WTC11 (cell line): ENCODE measurements at places on chromosomes 16 and 17.

DNA sequence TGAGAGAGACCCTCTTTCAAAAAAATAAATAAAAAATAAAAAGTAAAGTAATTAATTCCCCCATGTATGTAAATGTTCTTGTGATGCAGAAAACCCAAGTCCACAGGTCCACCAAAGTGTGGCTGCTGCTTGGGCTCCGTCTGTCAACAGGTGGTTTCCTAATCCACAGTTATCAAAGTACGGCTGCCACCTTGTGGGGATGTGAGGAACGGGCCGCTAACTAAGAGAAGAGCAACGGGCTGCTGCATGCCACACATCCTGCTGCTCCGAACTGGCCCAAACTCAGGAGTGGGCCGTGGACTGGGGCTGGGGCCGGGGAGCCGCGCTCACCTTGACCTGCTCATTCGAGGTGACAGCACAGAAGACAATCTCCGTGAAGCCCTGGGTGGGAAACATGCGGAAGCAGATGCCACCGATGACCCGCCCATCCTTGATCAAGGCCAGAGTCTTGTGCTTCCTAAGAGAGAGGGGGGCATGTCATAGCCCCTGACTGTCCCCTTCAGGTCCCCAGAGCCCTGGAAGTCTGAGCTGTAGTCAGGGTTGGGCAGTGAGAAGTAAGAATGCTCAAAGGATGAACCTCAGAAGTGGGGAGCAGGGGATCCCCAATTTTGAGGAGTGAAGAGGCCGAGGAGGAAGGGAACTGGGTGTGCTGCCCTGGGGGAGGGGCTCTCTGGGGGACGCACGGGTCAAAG, 4.3 kb downstream of the KAT2A start:
- DNase-seq, result peak; percentile 87

DNA sequence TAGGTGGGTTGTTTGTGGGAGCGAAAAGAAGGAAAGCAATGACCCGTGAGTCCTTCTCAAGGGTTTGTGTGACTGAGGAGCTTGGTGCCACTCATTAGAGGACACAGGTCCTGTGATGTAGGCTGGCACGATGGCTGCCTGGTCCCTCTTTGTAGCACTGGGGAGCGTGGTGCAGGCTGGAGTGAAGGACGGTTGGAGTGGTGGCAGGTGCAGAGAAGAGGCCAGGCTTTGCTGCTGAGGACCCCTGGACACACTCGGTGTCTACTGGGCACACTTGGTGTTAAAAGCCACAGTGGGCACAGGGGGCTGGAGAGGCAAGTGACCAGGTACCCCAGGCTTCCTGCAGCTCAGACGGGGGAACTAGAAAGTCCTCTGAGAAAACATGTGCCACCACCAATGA, 106.0 kb downstream of the NTN1 start:
- no peak for DNase-seq

DNA sequence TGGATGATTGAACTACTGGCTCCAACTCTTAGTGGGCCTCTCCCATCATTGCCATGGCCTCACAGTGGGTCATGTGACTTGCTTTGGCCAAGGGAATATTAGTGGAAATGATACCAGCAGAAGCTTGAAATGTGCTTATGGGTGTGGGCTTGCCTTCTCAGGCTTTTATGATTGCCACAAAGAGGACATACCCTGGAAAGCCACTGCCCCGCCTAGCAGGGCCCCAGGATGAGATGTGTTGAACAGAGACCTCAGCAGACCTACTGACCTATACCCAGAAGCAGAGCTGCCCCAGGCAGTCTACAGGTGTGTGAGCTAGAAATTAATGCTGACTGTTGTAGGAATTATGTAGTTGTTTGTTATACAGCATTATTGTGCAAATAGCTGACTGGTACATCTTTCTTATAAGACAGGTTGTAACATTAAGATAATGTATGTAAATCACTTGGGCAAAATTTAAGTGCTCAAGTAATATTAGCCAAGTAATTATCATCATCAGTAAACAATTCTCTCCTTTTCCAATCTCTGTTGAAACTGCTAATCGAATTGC, 67.8 kb upstream of the CDH5 start:
- DNase-seq, result no peak

DNA sequence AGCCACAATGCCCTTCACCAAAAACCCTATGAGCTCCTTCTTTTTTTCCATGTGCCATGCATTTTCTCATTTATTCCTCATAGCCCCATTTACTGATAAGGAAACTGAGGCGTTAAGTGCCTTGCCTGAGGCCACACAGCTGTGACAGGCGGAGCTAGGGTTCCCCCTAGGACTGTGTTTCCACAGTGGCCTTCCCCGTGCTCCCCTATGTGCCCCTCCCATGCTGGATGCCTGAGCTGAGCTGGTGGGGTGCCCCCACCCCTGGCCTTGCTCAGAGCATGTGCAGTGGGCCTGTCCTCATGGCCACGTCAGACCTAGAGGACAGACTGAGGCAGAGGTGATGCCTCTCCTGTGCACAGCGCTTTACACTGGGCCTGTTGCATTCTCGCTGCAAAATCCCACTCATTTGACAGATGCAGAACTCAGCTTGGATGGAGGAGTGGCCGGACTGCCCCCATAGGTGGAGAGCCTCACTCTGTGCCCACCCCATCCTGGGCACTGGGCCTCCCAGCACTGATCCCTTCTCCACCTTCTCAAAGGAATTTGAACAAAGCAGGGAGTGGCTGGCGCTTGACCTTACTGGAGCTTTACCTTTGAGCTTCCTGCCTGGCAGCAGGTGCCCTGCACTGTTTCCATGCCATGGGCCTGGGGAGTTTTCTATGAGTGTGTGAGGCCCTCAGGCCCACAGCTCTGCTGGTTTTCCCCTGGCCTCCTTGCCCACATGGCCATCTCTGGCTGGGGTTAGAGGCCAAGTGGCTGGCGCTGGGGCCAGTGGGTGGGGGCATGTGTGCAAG, 2.6 kb downstream of the MAP2K3 start:
- DNase-seq, result no peak

DNA sequence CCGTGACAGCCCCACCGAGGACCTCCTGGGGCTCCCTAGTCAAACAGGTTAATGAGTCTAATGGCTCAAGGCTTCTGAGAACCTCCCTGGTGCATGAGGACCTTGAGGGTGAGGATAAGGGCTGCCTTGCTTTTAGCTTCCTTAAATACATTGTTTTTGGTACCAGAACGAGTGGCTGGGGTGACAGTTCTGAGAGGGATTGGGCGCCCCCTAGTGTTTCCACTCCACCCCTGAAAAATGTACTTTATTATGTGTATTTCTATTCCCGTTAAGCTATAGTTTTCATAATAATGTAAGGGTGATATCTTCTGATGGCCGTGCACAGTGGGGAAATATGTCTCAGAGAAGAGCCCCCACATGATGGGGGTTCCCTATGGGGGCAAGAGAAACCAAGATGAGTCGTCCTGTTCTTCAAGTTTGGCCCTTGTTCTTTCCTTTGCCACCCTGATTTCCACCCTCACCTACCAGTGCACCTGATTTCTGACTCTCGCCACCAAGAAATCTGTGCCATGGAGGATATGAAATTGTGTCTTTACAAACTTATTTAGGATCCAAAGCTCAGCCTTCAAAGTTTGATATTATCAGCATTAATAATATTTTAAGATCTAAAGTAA, 14.5 kb upstream of the VWA3A start:
- DNase-seq, result peak; percentile 74

DNA sequence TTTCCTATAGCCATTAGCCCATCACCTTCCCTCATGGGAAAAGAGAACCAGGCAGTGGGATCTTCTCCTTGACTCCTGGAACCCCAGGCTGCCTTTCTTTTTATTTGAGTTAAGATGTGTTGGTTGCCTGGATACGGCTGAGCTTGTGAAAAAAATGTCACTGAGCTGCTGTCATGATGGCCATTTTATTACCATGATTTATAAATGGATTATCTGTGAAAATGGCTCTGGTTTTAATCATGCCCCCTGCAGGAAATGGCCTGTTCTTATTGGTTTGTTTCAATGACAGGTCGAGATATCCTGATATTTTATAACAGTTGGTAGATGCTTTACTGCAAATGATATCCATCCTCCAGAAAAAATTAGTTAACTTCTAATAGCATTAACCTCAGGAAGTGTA, 640.4 kb downstream of the CDH11 start:
- no peak for DNase-seq

DNA sequence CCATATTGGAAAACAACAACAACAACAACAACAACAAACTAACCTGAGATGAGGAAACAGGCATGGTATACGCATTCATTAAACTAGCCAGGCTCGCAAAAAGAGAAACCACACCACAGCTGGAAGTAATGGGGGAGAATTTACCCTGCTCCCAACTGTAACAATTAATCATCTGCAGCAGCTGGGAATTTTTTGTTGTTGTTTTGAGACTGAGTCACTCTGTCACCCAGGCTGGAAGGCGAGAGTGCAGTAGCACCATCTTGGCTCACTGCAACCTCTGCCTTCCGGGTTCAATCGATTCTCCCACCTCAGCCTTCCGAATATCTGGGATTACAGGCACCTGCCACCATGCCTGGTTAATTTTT, 16.3 kb downstream of the PRPSAP1 start:
- no peak for DNase-seq

- no peak for DNase-seq
Observed at GRCh38 chr17:67109111-67109510, 64.8 kb downstream of the CACNG1 start.

GRCh38 chr16:69367980-69368379, 16.4 kb upstream of the TMED6 start:
- DNase-seq, result no peak

GRCh38 chr16:820748-821147, 20.2 kb upstream of the GNG13 start:
- DNase-seq, result no peak

DNA sequence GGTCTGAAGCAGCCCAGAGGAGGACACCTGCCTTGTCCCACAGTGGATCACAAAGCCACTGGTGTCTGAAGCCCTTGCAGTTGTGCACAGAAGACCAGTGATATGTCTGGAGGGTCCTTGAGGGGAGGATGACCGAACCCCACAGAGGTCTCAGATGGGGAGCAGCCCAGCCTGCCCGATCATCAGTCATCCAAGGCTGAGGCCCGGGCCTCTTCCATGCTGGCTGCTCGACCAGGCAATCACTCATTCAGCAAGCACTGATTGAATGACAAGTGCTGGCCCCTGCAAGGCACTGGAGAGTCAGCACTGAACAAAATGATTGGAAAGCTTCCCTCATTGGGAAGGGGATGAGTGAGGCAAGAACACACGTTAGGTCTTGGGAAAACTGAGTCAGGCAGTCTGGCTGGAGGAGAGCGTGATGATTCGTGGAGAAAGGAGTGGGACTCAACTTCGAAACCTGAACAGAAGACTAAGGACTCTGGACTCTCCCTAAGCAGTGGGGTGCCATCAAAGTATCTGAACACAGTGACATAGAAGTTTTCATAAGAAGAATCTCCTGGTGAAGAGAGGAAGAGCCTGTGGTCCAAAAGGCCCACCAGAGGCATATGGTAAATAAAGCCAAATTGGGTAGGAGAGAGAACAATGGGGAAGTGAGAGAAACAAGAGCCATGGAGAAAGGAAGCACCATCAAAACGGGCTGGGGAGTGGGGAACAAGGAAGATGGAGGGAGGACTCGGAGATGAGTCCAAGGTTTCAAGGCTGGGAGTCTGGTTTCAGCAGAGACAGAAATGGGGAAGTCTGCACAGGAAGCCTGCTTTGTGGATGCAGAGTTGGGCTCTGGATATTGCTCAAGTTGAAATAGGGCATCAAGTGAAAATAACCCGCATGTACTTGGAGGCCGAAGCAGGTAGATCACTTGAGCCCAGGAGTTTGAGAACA, 10.2 kb downstream of the PIK3R5 start:
- no peak for DNase-seq

- DNase-seq, result peak; percentile 79
Observed at GRCh38 chr17:36934692-36935630, 2.3 kb upstream of the LHX1 start.

DNA sequence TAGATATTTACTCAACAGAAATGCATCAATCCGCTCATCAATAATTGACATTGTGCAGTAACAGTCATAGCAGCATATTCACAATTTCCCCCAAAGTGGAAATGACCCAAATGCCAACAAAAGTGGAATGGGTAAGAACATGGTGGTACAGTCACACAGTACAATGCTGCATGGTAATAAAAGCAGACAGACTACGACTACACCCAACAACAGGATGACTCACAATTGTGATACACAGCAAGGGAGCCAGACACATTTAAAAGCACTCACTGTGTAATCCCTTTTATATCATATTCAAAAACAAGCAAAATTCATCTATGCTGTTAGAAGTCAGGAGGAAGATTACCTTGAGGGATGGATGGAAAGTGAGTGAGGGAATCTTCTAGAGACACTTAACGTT, 76.5 kb upstream of the NUDT7 start:
- DNase-seq, result no peak

DNA sequence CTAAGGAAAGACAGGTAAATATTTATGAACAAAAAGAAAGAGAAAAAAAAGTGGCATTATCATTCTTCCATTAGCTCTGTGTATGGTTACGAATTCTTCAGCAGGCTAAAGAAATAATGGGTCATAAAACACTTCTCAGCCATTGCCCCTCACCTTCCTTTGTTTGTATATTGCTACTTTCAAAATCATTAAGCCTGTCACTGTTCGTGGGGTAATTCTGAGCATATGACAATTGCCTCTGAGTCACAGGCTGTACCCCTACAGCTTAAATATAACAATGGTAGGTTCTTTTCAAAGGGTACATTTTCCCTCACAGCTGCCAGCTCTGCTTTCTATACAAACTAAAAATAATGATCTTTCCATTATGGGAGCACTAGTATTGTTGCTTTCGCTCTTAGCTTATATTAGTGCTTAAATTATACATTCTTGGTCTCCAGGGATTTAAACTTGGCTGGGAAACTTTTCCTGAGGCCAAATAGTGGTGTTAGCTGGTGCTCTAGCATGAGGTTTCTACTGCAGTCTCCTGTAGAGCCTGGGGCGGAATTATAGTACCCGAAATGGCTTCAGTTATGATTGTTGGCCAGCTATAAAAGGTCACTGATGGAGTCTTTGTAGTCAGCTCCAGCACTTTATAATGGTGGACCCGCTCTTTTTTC, 74.7 kb upstream of the CDH11 start:
- DNase-seq, result no peak
